ENCODE measurements at places on chromosomes 7 and 10. TPM values are rescaled to one million over a fixed set of nuclear protein-coding genes. Genes with fewer than 3 reads are reported as not detected.

DNA sequence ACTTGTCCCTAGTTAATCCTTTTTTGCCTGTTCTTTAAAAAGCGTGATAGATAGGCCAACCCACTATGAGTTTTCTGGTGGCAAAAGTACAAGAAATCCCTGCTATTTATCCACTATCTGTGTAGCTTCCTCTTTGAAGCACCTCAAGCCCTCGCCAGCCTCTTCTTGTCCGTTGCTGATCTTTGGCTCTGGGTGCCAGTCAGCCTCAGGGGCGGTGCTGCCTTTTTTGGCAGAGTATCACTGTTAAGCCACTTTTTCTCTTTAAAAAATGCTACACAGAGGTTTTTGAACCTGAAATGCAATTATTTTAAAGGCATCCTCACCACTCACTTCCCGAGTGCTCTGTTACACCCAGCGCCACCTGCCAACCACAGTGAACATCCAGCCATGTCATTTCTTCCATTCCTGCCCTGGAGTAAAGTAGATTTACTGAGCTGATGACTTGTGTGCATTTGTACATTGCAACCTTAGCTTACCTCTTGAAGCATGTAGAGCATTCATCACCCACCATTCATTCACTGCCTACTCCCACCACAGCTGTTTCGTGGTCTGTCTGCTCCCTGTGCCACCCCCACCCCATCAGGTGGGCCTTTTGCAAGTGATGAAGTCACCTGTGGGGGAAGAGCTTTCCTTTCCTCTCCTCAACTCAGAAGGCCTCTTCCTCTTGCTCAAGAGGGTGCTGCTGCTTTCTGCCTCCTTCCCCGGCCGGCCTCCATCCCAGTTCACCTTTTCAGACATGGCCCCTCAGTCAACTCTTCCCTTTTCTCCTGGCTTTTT lies 414.2 kb upstream of the GALNT17 start:
- DNase-seq = no peak

DNA sequence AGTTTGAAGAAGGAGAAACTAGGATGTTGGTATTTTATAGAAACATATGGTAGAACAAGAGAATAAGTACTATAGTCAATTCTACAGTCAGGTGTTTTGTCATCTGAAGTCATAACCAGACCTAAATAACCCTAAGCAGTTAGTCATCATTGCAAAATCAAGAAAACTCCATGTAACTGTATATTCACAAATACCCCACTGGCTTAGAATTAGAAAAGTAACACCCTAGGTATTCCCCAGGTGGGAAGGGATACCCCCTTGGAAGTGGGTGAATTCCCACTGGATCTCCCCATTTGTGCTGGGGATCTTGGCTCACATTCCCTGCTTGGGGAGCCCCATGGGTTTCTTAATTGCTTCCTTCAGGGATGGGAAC lies 45.9 kb upstream of the ITGB8 start:
- DNase-seq = no peak

DNA sequence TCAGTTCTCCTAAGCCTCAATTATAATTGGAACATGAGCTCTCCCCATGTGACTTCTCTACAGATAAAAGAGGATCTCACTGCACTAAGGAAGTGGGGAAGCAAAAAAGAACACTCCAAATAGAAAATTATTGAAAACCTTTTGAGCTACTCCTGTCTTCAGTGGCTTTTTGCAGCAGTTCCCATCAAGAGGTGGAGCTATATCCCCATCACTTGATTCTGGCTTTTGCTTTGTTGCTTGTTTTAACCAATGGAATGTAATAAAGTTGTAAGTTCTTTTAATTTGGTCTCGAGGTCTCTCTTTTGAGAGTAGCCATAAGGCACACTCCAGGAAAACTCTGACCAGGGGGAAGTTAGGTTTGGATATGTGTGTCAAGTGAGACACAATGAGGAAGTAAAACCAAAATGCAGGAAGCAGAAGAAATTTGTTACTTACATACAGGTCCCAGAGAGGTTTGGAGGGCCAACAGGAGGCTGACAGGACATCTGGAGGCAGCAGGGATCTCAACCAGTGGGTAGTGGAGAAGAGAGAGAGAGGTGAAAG lies 569.4 kb downstream of the HTR7 start:
- DNase-seq = no peak

- DNase-seq = no peak
Observed at GRCh38 chr10:5076615-5077014, 17.6 kb upstream of the AKR1C3 start.

DNA sequence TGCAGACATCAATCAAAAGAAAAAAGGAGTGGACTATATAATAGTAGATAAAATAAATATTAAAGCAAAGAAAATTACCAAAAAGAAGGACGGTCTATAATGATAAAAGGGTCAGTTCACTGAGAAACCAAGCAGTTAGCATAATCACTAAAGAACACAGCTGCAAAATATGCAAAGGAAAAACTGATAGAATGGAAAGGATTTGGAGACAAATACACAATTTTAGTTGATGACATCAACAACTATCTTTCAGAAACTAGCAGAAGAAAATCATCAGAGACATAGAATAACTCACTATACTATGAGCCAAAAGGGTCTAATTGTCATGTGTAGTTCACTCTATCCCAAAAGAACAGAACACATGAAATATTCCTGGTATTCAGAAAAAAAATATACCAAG lies 316.4 kb upstream of the IGFBP3 start:
- no peak for DNase-seq

- no peak for DNase-seq
Observed at GRCh38 chr7:7237201-7237977, 55.0 kb downstream of the C1GALT1 start.

- DNase-seq = no peak
Observed at GRCh38 chr10:3398825-3399646, 226.5 kb upstream of the PITRM1 start.

DNA sequence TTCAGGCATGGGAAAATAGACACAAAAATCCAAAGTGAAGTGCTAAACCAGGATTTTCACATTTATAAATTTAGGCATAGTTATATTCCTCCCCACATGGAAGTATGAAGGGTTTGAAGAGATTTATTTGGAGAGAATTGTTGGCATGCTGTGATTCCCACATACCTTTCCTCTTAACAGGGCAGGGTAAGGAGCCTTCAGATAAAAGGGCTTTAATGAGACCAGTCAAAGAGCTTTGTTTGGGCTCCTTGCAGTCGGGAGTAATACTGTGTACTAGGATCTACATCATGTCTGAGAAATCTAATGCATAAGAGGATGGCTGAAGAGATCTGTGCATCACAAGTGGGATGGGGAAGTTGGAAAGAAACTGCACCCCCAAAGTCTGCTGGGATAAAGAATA lies 140.8 kb upstream of the PTN start:
- DNase-seq = no peak

Gene GNGT1
- total RNA-seq = not detected

GRCh38 chr7:82158327-82158726 lies 285.2 kb downstream of the CACNA2D1 start:
- DNase-seq = no peak

GRCh38 chr10:4176500-4177281 lies 391.7 kb upstream of the KLF6 start:
- DNase-seq = no peak

DNA sequence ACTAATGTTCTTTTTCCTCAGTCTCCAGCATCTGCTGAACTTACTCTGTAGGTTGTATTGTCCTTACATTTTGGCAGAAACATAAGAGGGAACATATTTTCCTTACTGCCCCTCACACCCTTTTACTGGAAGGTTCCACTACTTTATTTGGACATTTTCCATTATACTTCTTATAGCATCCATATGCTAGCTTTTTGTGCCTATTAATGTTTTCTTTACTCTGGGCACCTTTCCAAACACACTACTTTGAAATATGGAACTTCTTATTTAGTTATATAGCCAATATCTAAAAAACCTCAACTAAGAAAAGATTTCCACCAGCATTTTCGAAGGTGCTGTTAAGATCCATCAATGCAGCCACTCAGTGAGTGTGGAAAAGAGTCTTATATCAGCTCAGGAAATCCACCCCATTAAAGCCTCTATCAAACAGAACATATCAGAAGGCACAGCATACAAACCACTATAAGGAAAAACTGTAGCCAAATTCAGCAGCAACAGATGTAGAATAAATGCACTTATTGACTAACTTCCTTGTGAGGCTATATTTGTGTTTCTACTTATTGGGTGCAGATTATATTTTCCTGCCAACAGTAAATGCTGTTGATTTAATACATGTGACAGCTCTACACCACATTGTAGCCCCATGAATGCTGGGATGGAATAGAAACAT lies 272.5 kb upstream of the SEMA3E start:
- no peak for DNase-seq

DNA sequence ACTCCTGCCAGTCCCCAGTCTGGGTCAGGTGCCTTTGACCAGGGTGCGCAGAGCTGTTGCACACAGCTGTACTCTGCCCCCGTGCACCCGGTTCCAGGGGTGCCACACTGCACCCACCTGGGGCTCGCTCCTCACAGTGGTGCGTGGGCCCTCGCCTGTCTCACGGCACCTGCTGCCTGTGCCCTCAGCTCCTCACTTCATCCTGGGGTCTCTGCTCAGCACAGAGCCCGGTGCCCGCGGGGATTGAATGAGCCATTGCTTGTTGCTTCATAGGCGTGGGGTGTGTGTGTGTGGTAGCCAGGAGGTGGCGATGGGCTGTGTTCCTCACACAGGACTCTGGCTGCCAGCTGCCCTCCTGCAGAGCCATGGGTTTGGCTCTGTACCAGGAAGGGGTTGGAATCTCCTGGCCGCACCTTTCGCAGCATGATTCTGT lies 18.5 kb downstream of the EIF3B start:
- no peak for DNase-seq

- DNase-seq = no peak
Observed at GRCh38 chr7:104241538-104242209, 33.9 kb upstream of the ORC5 start.

GRCh38 chr10:61451357-61451756 lies 1.8 kb downstream of the TMEM26 start:
- no peak for DNase-seq

- no peak for DNase-seq
Observed at GRCh38 chr10:33204031-33204430, 130.4 kb downstream of the NRP1 start.

Gene FRMPD2
- total RNA-seq = not detected

GRCh38 chr7:64873517-64873916 lies 29.6 kb upstream of the ZNF273 start:
- DNase-seq = no peak

DNA sequence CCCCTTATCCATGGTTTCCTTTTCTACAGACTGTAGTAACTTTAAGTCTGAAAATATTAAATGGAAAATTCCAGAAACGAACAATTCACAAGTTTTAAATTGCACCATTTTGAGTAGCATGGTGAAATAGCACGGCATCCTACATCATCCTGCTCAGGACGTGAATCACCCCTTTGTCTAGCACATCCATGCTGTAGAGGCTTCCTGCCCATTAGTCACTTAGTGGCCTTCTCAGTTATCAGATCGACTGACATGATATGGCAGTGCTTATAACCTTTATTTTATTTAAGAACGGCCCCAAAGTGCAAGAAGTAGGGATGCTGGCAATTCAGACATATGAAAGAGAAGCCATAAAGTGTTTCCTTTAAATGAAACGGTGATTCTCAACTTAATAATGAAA lies 82.7 kb downstream of the CPXM2 start:
- DNase-seq = no peak

DNA sequence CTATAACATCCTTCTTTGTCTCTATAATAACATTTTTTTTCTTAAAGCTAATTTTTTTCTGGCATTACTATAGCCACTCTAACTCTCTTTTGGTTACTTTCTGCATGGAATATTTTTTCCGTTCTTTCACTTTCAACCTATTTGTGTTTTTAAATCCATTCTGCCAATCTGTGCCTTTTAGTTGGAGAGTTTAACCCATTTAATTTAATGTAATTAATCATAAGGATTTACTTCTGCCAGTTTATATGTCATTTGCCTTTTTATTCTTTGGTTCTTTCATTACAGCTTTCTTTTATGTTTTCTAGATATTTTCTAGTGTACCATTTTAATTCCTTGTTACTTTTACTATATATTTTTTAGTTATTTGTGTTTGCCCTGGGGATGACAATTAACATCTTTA lies 78.6 kb downstream of the TMEM270 start:
- no peak for DNase-seq

DNA sequence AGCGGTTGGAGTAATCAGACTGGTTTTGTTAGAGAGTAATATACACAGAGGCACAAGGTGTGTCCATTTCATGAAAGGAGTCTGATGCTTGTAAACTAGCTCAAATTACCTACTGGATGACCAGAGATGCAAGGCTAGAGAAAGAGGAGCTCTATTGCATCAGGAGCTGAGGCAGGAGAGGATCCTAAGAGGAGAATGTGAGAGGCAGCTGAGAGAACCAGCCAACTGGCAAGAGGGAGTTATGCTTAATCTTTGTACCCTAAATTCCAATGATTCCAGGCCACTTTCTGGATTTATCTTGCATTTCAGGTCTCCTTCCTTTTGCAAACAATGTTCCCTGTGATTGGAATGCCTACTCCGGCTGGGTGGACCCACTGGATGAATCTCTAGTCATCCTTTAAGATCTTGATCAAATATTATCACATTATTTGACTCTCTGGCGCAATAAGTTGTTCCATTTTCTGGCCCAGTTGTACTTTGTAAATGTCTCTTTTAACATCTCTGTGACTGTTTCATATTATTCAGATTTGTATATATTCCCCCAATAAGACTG lies 57.5 kb upstream of the PTPN12 start:
- DNase-seq = no peak

DNA sequence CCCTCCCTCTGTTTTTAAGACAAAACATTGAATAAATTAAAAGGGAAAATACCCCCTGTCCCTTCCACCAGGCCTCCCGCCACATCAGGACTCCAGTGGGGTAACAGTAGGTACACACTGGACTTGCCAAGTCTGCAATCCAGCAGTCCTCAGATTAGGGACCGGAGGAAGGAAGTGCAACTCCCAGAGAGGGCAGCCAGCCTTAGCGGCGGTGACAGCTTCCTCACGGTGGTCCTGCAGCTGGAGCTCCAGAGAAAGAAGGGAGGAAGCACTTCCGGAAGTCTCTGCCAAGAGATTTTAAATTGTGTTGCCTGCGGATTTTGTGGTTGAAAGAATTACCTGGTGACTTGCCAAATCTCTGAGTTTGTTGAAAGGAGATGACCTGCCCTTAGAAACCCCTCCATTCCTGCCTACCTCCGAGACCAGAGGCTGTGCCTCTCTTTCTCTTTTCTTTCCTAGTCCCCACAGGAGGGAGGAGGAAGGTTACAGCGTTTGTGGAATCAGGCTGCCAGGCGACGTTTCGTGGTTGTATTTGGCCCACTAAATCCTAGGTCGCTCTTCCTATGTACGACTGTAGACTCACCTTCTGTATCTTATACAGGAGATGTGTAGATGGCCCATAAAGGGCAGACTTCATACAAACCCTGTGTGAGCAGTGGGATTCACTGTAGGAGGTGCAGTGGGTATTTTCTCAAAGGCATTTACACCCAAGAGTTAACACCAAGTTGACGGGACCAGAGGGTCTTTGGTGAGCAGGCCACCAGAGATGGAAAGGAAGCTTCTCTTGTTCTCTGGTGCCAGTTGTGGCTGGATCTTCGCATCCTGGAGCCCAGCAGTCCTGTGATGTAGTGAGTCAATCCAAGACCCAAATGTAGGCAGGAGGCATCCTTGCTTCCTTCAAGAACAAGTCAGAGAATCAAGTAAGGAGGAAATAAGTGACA lies 77.9 kb downstream of the INSIG1 start:
- DNase-seq = no peak

GRCh38 chr10:124595143-124595883 lies 133.7 kb downstream of the LHPP start:
- no peak for DNase-seq

GRCh38 chr10:44316922-44317215 lies 68.0 kb downstream of the CXCL12 start:
- no peak for DNase-seq

GRCh38 chr7:19105546-19105945 lies 11.9 kb downstream of the TWIST1 start:
- DNase-seq = no peak

GRCh38 chr10:7340179-7340874 lies 70.5 kb downstream of the SFMBT2 start:
- DNase-seq = no peak

Gene CYP3A5
- total RNA-seq = 0.41 TPM
